Kidney (tissue), 22 donors: ENCODE measurements at places on chromosomes 11 and 22.

GRCh38 chr11:92633820-92634219 is 335.6 kb upstream of the MTNR1B start:
- DNase-seq, result no peak

- peak; percentile 69 for DNase-seq
Measured at GRCh38 chr11:27296497-27296896, 66.5 kb downstream of the CCDC34 start.

GRCh38 chr11:30567644-30568043 is 18.5 kb downstream of the MPPED2 start:
- DNase-seq, result no peak

DNA sequence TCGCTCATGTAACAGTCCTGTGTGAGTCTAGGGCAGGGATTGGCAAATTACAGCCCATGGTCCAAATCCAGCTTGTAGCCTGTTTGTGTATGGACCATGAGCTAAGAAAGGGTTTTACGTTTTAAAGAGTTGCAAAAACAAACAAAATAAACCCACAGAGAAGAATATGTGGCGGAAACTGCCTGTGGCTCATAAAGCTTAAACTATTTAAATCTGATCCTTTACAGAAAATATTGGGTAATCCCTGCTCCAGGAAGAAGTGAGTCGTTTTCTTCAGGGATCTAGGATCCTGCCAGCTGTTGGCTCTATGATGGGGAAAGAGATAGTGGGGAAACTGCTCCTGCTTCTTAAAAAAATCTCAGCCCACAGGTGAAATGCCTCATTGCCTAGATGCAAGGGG is 3.4 kb upstream of the OR6Q1 start:
- DNase-seq, result no peak

DNA sequence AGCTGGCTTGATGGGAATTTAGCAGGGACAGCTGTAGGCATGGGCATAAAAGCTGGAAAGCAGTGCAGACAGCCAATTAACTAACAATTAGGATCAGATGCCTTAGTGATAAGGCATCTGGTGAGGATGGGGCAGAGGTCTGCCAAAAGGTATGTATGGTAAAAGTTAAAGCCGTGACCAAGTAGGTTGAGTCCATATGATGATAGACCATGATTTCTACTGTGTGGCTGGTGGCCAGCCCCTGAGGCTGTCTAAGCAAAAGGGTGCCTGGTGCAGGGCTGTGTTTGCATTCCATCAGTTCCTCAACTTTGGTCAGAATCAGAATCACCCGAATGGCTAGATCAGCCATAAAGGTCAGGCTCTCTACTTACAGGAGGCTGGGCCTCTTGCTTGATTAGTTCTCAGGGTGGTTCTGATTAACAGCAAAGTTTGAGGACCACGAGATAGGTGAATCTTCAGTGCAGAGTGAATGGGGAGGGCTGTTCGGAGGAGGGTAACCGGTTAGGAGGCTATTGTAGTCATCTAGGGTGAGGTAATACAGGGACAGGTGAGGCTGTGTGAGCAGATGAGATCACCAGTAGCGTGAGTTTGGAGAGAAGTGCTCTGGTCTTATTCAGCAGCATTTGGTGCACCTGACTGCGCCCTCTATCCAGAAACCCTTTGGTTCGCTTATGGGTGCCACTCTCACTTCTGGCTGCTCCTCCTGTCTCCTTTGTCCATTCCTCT is 27.2 kb downstream of the PPFIBP2 start:
- DNase-seq, result no peak

- peak; percentile 97 for DNase-seq
Measured at GRCh38 chr11:118908901-118909618, 16.7 kb downstream of the BCL9L start.

GRCh38 chr11:18449251-18449650 is 6.4 kb upstream of the LDHAL6A start:
- no peak for DNase-seq

GRCh38 chr11:11661326-11662040 is 39.7 kb upstream of the GALNT18 start:
- DNase-seq, result no peak

DNA sequence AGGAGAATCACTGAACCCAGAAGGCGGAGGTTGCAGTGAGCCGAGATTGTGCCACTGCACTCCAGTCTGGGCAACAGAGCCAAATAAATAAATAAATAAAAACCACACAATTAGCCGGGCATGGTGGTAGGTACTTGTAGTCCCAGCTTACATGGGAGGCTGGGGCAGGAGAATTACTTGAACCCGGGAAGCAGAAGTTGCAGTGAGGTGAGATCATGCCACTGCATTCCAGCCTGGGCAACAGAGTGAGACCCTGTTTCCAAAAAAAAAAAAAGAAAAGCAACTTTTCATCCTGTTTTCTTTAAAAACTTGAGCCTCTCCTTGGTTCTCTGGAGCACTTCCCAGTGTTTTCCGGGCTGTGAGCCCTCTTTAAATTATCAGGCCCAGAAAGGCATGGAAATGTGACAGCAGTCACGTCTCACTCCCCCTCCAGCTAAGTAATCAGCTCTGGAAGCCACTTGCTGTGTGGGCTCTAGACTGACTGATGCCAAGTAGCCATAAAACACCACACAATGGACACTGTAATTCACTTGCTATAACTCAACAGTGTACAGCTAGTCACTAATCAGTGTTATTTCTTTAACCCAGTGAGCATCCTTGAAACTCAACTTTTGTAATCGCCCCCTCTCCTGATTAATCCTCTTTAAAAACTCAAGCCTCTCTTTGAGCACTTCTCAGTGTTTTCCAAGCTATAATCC is 13.0 kb upstream of the MCHR1 start:
- DNase-seq, result peak; percentile 79

- DNase-seq, result peak; percentile 22
Measured at GRCh38 chr22:31748490-31748889, 1.4 kb downstream of the PRR14L start.

DNA sequence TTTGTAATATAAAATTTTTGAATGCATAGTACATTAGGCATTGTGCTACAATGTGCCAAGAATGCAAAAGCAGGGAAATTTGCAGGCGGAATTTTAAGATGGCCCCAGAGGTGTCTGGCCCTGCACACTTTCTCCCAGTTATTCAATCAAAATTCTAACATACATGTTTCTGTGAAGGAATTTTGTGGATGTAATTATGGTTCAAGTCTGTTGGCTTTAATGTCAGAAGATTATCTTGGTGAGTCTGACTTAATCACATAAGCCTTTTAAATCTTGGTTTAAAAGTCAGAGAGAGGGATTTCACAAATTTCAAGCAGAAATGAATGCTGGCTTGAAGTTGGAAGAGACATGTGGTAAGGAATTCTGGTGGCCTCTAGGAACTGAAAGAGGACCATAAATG is 423.4 kb upstream of the CCDC179 start:
- DNase-seq, result no peak

DNA sequence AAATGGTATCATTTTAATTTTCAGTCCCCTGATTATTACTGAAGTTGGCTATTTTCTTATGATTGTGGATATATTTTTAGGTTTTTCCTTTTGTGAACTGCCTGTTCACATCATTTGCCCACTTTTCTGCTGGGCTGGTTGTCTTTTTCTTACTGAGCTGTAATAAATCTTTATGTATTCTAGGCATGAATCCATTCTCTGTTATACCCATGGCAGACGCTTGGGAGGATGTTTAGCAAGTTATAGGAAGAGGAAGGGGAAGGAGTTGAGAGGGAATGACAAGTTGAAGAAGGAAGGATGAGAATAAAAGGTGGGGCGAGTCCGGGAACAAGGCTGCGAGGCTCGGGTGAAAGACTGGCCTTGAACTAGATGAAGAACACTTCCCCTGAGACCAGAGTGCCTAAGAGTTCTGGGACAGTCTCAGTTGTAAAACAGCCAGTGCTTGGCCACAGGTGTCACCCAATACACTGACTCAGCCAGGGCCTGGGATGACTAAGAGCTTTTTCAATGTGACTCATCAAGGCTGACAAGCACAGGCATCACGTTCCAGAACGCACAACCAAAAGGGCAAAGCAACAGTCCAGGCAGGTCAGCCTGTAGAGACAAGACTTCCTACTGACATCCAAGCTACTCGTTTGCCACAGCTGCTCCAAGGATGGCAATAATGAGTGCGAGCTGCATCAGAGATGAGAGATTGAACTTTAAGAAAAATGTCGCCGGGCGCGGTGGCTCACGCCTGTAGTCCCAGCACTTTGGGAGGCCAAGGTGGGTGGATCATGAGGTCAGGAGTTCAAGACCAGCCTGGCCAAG is 35.2 kb downstream of the LRFN4 start:
- DNase-seq, result no peak

DNA sequence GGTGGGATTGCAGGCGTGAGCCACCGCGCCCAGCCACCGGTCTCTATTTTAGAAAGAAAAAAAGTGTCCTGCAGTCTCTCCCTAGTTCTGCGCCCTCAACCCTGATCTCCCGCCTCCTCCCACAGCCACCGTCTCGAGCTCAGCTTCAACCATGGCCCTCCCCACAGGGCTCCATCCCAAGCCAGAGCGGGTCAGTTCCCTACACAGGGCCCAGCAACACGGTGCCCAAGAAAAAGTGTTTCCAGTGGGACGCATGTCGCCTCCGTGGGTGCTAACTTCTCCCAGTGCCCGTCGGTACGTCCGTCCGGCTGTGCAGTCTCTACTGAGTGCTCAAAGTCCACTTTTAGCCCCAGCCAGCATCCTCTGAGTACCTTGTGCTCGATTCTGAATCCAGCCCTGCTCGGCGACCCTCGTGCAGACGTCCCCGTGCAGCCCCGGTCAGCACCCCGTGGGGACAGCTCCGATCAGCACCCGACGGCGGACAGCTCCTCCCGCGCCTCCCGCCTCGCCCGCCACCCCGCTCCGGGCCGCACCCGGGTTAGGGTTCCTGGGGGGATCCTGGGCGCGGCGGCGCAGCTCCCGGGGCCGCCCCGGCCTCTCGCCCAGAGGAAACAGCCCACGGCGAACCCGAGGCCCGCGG is 657 bp upstream of the MAPK8IP2 start:
- peak; percentile 81 for DNase-seq

DNA sequence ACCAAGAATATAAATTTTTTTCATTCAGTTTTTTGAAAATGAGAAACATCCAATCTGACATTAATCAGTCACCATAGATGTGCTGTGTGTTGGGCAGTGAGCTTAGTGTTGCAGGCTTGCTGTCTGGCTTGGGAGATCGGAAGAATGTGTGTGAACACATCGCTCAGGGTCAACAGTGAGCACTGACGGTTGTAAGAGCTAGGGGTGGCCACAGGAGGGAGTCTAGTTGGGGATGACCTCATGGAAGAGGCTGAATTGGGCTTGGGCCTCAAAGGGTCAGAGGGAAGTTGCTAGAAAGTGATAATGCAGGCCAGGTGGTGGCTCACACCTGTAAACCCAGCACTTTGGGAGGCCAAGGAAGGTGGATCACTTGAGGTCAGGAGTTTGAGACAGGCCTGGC is 375.4 kb downstream of the DDX10 start:
- DNase-seq, result no peak

DNA sequence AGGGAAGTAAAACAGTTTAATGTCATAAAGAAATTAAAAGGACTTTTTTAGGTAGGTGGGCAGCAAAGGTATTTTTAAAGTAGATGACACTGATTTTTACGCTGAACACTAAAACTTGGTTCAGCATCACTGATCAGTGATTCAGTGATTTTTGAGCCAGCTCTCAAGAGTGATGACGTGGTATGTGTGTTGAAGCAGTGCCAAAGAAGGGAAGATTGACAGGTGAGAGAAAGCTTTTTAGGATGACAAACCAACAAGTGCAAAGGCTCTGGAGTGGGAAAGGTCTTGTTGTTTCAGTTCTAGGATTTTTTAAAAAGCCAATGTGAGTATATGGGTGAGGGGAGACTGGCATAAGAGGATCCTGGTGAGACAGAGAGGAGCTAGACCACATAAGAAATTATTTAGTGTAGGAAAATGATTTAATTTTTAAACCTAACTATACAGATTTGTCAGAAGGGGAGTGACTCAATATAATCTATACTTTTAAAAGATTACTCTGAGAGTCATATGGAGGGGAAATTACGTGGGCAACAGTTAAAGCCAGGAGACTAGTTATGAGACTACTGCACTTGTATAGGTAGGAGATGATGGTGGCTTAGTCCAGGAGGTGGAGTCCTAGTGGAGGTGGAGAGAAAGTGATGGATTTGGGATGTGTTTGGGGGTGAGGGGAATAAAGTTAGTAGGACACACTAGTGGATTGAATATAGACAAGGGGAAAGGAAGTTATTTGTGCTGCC is 17.6 kb upstream of the CALCB start:
- no peak for DNase-seq

DNA sequence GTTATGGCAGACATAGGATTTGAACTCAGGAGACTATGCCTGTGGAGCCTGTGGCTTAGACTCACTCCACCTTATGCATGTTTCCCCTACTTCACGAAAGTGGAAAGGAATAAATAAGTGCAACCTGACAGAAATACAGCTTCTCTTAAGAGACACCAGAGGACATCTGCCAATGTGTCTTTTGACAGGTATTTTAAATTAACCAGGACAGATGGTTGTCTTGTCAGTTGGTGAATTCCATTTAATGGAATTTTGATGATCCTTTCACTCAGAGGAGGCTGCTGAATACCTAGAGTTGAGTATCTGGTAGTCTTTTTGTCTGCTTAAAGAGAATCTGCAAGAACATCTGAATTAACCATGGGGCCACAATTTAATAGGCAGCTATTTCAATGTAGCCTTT is 46.1 kb downstream of the NELL1 start:
- DNase-seq, result no peak

DNA sequence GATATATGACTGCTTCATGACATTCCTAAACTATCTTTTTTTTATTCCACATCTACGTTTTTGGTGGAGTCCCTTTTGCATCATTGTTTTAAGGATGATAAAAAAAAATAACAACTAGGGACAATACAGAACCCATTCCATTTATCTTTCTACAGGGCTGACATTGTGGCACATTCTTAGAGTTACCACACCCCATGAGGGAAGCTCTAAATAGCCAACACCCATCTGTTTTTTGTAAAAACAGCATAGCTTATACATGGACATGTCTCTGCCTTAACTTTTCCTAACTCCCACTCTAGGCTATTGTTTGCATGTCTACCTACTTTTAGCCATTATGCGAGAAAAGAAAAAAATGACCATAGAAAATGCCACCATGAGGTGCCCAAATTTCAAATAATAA is 13.2 kb downstream of the MS4A1 start:
- no peak for DNase-seq

DNA sequence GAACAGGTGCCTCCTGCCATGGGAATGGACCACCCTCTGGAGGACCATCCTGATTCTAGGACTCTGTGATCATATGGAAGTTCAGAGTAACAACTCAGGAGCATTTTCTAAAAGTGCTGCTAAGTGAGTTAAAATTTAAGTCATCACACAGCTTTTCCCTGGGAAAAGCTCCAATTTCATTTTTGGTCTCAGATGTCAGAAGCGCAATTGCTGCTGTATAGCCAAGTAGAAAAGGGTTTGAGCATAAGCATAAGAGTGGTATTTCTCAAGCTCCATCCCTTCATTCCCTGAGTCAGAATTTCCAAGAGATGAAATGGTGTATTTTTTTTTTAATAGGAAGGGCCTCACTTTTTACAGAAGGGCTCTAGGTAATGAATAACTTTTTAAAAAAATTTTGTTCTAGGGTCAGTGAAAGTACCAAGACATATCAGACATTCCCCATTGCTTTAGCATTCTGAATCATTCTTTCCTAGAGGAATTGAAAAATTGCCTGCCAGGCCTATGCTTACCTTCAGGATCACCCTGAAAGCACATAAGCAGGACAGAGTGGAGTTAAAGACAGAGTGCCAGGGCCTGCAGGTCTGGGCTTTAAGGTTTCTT is 564.5 kb upstream of the ISX start:
- DNase-seq, result no peak

GRCh38 chr11:40125054-40125453 is 1334.4 kb downstream of the LRRC4C start:
- DNase-seq, result no peak
